ENCODE measurements at places on chromosomes 11 and 22. TPM values are rescaled to one million over a fixed set of nuclear protein-coding genes. Genes with fewer than 3 reads are reported as not detected.

The DLG2 gene
- 7.0 TPM for polyA plus RNA-seq

The PDGFD gene
- 36.8 TPM for polyA plus RNA-seq

The APOL4 gene
- polyA plus RNA-seq, result 5.3 TPM

The TMEM45B gene
- polyA plus RNA-seq, result 0.15 TPM

The TRPM5 gene
- polyA plus RNA-seq, result 0.05 TPM

The OR52I1 gene
- polyA plus RNA-seq, result not detected

The CABP4 gene
- 1.8 TPM for polyA plus RNA-seq

The ALDH3B1 gene
- polyA plus RNA-seq, result 6.2 TPM

The HTR3A gene
- polyA plus RNA-seq, result not detected

The EFCAB6 gene
- 0.61 TPM for polyA plus RNA-seq

The PKDREJ gene
- polyA plus RNA-seq, result 0.32 TPM

The SCN3B gene
- 31.6 TPM for polyA plus RNA-seq

DNA sequence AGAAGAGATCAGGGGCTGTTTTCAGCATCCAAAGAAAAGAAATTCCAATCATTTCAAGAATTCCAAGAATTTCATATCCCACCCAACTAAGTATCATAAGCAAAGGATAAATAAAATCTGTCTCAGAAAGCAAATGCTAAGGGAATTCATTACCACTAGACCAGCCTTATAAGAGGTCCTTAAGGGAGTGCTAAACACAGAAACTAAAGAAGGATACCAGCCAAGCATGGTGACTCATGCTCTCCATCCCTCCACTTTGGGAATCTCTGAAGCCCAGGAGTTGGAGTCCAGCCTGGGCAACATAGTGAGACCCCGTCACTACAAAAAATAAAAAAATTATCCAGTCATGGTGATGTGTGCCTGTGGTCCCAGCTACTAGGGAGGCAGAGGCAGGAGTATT lies 17.8 kb downstream of the FADD start:
- no peak for DNase-seq

DNA sequence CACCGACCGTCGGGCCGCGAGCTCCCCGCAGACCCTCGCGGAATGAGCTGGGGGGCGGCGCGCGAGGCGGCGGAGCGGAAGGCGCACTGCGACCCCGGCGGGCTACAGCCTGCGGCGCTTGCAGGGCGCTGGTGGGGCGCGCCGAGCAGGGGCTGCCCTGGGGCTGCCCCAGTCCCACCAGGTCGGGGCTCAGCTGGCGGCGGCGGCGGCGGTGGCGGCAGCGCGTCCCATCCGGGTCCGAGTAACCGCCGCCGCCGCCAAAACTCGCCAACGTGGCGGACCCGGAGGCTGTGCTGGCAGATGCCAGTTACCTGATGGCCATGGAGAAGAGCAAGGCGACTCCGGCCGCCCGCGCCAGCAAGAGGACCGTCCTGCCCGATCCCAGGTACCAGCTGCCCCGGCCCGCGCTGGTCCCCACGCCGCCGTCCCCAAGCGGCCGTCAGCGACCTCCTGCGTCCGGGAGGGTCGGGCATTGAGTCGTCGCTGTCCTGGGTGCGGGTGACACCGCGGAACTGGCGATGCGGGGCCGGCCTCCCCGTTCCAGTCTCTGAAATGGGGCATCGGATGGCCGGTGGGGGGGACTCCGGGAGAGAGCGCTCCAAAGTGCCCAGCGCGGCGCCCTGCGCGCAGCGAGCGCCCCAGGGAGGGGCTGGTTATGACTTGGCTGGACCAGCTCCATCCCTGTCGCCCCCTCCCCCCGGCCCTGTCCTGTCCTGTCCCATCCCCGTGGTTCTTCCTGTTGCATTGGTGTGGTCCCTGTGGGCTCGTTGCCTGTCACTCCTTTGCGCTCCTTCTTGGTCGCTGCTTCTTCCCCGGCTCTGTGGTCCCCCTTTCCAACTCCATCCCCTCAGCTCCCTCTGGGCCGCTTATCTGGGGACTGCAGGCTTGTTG lies 63.5 kb downstream of the CRYBB2 start:
- no peak for DNase-seq

- peak; percentile 71 for DNase-seq
Observed at GRCh38 chr22:45503050-45503815, 550 bp downstream of the FBLN1 start.

DNA sequence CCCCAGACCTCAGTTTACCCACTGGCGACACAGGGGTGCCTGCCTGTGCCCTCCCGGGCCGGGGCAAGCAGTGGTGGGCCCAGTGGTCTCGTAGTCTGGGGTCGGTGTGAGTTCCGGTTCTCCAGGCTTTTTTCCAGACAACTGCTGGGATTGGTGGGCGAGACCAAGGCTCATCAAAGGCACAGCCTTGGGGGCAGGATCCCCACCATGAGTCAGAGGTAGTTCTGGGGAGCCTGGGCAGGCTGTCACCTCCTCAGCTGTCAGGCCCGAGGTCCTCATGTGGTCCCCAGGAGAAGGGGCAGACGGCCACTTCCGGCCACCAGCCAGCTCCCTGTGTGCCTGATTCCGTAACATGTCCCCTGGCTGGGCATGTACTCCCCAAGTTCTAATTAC lies 827 bp upstream of the MUC2 start:
- DNase-seq, result no peak

DNA sequence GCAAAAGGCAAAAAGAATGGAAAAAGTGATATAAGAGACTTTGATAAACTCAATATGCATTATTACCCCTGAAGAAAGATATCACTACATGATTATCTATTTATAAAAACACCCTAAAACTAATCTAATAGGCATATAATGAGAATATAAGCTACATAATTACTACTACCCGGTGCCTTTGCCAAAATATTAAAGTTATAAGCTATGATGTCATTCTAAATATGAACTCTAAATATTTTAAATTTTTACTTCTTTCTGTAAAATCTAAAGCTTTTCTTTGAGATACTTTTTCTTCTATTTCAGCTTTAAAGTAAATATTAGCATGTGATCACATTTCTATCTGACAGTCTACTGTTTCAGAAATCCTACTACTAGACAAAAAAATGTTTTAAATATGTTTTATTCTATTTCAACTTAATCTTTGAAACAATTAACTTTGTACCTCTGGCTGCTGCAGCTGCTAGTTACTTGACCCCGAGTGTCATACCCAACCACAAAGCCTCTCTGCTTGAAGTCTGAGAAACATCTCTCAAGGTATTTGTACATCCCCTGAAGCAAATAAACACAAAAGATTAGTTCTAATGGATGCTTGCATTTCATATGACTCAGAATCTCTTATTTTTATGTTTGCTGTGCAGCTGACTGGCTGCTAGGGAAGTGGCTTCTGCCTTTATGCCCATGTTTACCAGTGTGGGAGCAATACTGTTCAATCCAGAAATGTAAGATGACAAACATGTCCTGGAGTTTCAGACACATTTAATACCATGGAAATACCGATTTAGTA lies 26.8 kb downstream of the PGM2L1 start:
- DNase-seq, result no peak

GRCh38 chr11:14977101-14977880 lies 5.1 kb upstream of the CALCA start:
- no peak for DNase-seq

DNA sequence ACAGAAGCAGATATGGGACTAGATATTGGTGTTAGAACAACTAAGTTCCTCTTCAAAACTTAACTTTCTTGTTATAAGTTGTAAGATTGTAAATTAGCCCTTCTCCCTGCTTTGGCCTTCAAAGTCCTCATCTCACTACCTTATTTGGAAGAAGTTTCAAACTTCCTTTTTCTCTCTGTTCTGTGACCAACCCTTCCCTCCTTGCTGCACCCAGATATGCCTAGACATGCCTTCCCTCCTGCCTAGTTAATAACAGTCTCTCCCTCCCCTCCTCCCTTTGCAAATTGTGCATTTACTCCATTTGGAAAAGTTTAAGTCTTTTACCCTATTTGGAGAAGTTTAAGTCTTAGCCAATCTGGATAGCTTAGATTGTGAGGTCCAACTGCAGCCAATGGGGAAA lies 4.9 kb downstream of the OR52K2 start:
- no peak for DNase-seq

DNA sequence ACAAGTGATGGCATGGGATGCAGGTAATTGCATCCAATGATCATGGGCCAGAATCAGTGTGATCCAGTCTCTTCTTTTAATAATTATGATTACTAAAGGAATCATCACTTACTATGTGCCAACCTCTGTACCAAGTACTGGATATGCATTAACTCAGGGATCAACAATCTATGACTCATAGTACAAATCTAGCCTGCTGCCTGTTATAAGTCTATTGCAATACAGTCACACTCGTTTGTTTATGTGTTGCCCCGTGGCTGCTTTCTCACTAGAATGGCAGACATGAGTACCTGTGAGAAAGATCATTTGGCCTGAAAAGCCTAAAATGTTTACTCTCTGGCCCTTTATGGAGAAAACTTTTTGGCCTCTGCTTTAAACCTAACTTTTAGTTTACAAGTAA lies 45.0 kb downstream of the OR6Q1 start:
- no peak for DNase-seq

DNA sequence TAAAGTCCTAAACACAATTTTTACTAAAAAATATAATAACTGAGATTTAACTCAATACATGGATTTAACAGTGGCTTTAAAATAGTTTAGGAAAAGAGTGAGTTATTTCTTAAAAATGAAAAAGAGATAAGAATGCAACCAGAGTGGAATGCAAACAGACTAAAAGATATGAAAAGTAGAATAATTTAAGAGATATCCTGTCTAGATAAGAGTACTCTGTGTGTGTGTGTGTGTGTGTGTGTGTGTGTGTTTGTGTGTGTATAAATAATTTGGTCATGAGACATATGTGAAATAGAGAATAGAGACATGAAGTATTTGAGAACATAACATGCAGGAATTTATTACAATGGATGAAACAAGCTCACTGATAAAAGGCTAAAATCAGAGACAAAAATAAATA lies 986.9 kb upstream of the CHORDC1 start:
- no peak for DNase-seq

- DNase-seq, result no peak
Observed at GRCh38 chr22:44193535-44193891, 12.8 kb downstream of the PARVG start.

DNA sequence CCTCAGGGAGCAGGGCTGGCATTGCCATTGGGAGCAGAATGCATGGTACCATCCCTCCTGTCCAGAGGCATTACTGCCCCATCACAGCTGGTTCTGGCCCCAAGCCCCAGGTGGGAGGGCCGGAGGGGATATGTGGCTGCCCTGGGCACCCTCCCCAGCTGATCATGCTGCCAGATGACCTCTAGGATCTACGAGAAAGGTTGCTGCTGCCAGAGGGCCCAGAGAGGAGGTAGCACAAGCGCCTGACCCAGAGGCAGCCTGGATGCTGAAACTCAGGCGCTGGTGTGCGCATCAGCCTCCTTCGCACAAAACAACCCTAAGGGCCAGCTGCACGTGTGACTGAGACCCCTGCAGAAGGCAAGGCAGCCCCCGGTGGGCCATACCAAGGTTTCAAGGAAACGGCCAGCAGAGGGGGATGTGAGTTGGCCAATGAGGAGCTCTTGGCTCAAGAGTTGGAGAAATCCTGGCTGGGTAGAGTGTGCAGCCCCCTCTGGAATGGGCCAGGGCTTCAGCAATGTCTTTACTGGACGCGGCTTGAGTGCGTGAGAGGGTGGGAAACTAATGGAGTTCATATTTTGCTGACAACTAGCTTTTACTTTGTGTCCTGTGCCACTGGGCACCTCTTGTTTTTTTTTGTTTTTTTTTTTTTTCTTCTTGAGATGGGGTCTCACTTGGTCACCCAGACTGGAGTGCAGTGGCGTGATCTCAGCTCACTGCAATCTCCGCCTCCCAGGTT lies 88.3 kb upstream of the PARVA start:
- no peak for DNase-seq

GRCh38 chr11:69003301-69003865 lies 9.7 kb downstream of the MRGPRF start:
- DNase-seq, result no peak

- no peak for DNase-seq
Observed at GRCh38 chr11:125108469-125108868, 3.0 kb downstream of the TMEM218 start.

- no peak for DNase-seq
Observed at GRCh38 chr11:57224537-57224936, 12.5 kb downstream of the APLNR start.

DNA sequence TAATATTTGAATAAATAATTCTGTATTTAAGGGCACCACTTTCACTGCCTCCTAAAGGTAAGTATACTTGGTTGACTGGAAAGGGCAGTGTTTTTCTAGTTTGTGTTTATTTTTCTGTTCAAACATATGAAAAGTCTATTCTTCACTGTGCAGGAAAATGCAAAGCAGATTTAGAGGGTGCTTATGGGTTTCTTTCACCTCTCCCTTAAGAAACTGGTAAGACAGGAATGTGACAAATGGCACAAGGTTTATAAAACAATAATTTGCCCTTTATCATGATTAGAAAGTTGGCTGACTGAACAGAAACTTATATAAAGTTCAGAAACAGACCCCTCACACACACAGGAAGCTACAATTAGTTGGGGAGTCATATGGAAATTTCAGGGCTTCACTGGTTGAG lies 60.6 kb downstream of the PLEKHA7 start:
- DNase-seq, result no peak

DNA sequence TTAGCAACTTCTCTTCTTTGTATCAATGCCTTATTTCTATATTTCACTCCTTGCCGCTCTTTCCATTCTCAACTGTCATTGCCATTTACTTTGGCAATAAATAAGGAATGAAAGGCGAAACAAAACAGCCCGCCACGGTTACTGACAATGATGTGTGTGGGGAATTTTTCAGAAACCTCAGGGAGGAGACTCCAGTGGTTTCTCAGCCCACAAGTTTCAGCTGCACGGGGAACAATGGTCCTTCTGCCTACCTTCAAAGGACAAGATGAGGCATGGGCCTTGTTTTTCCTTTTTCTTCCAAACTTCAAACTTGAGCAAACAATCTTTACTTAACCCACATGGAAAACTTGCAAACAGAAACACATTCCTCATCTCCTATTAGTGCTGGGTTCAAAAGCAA lies 409.4 kb downstream of the METTL15 start:
- no peak for DNase-seq

DNA sequence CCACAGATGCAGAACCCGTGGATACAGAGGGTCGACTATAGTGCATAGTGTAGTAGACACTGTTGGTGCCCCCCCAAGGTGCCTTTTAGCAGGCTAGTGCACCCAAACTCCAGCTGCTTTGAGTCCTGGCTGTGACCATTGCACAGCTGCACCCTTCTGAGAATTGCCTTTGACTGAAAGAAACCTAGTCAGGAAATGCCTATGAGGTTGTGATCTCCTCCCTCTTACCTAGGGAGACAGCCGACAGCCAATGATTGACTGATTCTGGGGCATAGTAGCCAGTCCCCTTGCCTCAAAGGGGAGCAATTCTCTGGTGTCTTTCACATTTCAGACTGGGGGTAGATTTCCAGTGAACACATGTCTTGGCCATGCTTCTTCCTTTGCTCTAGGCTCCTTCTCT lies 74.2 kb downstream of the DCDC1 start:
- no peak for DNase-seq

Data from muscle of back (tissue), 13 donors.